Left forelimb (tissue), 1 donor: ENCODE measurements at places on chromosomes 2 and 18.

DNA sequence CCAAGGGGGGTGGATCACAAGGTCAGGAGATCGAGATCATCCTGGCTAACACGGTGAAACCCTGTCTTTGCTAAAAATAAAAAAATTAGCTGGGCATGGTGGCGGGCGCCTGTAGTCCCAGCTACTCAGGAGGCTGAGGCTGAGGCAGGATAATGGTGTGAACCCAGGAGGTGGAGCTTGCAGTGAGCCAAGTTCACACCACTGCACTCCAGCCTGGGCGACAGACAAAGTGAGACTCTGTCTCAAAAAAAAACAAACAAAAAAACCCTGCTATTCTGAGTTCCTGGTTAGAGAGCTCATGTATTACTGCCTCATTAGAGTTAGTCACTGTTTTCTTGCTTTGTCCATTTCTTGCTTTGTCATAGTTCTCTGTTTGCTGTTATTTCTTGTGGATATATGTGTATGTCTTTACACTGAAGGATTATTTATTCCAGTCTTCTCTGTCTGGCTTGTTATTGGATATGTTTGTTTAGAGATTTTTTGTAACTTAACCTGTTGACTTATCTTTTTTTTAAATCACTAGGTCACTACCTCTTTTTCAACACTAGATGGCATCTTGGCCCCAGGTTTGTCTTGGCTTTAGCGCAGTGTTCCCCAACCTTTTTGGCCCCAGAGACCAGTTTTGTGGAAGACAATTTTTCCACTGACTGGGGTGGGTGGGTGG lies 17.0 kb downstream of the TTLL4 start:
- no peak for DNase-seq

- no peak for DNase-seq
Observed at GRCh38 chr18:3401669-3402620, 48.0 kb upstream of the TGIF1 start.

DNA sequence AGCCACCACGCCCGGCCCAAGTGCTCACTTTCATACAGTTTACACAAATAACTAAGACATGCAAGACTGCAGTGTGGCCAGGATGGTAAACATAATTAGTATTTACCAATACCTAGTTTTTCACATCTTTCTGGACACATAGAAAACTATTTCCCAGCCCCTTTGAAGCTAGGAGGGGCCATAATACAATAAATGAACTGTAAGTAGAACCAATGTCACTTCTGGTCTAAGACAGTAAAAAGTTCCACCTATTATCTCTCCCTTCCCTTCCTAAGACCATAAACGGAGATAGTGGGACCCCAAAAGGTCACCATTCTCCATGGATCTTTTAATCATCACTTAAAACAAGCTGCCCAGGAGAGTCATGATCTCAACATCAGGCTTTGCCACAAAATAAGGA lies 51.0 kb downstream of the NBAS start:
- DNase-seq, result no peak

- DNase-seq, result no peak
Observed at GRCh38 chr18:9157806-9158205, 21.2 kb downstream of the ANKRD12 start.

- DNase-seq, result no peak
Observed at GRCh38 chr2:3972377-3972776, 269.0 kb downstream of the DCDC2C start.

GRCh38 chr2:195488567-195488966 lies 168.5 kb upstream of the SLC39A10 start:
- DNase-seq, result no peak
